Stimulated activated CD8-positive, alpha-beta memory T cell treated with anti-CD3 and anti-CD28 coated beads, Interleukin-7, amount 100 ng/mL, for 1 hour (primary cell): ENCODE measurements at places on chromosomes 5 and 9.

DNA sequence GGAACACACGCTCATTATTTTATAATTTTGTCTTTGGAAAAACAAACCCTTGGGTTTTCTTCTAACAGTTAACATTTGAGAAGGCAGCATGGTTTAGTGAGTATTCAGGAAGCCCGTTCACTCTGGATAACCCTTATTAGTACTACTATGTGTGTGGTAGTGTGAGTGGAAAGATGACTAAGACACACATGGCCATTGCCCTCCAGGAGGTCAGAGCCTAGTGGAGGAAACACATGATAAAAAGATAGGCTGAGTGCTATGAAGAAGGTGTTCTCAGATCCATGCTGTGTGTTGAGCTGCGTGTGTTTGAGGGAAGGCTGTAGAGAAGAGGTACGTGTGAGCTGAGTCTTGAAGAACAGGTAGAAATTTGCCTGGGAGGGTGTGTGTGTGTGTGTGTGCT lies 8.4 kb downstream of the C5orf47 start:
- DNase-seq, result no peak

- DNase-seq, result no peak
Observed at GRCh38 chr9:134937566-134938345, 20.0 kb upstream of the FCN1 start.

DNA sequence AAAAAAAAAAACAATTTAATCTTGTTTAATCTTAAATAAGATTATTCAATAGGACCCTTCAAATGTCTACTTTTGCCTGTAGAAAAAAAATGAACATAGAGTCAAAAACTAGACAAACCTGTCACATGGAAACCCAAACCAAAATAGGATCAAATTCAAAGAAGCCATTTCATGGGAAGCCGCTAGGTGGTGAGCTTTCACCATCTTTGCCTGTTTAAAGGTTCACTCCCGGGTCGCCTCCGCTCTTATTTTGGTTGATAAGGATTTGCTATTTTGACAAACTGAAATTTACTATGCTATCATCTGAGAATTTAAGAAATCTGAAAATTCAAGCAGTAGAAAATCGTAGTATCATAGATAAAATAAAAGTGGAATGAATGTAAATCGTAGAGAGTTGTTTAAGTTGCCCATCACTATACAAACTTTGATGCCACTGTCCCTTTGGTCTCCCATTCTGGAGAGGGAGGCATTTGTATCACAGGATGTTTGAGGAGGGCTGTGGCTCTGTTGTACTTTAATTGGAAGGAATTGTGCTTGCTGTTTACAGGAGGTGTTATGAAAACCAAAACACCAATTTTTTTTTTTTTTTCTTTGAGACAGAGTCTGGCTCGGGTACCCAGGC lies 43.5 kb upstream of the DNAH5 start:
- DNase-seq, result no peak

DNA sequence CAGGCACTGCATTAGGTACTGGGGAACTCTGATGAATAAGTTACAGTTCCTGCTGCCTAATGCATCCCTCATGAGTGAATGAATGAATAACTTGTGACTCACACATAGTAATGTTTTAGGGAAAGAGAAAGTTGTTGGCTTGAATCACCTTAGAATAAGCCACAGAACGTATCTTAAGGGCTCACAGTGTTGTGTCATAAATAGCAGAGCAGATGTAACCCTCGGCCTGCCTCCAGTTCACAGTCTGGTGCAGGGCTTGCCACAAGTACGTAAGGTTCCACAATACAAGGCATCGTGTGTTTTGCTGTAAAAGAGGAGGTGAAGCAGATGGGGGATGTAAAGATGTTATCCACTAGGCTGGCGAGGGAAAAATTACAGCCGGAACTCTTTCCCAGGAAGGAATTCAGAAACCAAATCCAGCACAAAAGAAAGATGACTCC lies 218.7 kb downstream of the TRPM3 start:
- DNase-seq, result no peak

GRCh38 chr5:44331471-44332050 lies 57.7 kb downstream of the FGF10 start:
- no peak for DNase-seq

DNA sequence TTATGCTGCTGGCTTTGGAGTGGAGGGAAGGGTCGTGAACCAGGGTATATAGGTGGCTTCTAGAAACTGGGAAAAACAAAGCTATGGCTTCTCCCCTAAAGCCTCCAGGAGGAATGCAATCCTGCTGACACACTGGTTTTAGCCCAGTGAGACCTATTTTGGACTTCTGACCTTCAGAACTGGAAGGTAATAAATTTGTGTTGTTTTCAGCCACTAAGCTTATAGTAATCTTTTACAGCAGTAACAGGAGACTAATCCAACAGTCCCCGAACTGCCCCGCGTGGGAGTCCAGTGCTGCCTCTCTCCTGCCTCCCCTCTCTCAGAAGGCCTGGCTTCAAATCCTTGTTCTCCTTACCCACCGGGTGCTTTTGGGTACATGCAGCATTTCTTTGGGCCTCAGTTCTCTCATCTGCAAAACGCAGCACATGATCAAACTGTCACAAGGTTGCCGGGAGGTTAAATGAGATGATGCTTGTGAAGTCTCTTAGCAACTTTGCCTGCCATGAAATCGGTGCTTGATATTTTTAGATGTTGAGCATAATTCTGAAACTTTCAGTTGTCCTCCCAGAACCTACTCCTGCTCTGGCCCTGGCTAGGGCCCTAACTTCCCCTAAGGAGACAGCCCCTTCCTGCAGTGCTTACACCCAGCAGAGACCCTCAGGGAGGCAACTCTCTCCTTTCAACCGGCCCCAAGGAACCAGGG lies 127.3 kb upstream of the BOD1 start:
- DNase-seq, result no peak

- DNase-seq, result no peak
Observed at GRCh38 chr5:58314356-58315210, 145.3 kb downstream of the PLK2 start.

- DNase-seq, result no peak
Observed at GRCh38 chr9:89888677-89889076, 283.9 kb downstream of the GADD45G start.

DNA sequence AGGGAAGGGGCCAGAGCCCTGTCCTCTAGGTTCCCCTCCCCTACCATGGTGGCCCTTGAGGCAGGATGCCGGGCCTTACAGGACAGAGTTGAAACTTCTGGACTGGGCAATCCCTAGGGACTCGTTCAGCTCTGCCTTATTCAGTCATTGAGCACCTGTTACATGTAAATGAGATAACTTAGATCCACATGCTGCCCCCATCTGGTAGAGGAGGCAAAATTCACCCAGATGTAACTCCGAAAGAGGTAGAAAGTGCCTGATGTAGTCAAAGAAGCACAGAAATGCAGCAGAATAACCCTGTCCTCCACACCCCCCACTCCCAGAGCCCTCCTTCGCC lies 1.5 kb downstream of the GGTA1 start:
- DNase-seq, result peak; percentile 2

- no peak for DNase-seq
Observed at GRCh38 chr9:37929441-37929895, 25.5 kb upstream of the SLC25A51 start.
